Vagina (tissue), 2 donors: ENCODE measurements at places on chromosomes 16 and 17.

- no peak for DNase-seq
Measured at GRCh38 chr17:12507026-12507595, 158.6 kb upstream of the MYOCD start.

GRCh38 chr17:6413065-6413464 lies 21.9 kb downstream of the AIPL1 start:
- DNase-seq = no peak

DNA sequence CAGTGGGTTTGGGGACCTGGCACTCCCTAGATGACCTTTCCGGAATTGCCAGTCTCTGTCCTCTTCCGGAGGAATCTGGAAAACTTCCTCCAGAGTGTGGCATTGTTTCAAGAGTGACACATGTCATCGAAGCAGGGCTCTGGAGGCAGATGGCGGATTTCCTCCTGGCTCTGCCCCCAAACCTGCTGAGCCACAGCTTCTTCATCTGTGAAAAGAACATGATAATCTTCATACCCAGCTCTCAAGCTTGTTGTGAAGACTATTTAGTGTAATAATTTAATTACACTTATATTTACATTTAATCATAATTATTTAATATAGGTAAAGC lies 19.7 kb upstream of the TEX2 start:
- DNase-seq = no peak

- no peak for DNase-seq
Measured at GRCh38 chr16:89964201-89964600, 15.6 kb downstream of the DEF8 start.

- DNase-seq = no peak
Measured at GRCh38 chr17:17342242-17342945, 39.2 kb downstream of the NT5M start.

DNA sequence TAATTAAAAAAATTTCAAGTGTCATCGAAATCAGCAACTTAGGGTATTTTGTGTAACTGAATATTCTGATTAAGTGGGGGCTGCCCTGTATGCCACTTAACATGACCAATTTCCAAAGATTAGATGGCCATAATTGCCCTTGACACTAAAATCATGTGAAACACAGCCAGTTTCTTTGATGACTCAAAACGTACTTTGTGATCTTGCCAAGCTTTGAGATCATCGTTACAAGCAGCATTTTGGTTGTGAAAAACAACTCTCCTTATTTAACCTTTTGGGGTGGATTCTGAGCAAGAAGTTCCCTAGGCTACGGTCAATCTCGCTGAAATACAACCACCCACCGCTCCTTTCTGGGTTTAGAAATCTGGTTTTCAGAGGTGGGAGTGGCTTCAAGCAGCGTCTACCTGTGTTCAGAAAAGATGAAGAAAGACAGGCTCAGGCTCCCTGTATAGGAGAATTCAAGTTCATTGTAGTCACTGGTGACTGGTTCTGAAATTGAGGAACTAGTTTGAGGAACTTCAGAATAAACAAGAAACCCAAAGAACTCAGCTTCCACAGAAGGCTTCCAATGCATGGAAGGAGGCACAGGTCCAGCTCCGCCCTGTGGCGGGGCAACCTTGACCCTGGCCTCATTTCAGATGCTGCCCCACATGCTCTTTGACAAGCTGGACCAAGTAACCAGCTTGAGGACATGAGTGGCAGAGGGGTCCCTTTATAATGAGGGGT lies 9.4 kb downstream of the MAP3K14 start:
- no peak for DNase-seq

DNA sequence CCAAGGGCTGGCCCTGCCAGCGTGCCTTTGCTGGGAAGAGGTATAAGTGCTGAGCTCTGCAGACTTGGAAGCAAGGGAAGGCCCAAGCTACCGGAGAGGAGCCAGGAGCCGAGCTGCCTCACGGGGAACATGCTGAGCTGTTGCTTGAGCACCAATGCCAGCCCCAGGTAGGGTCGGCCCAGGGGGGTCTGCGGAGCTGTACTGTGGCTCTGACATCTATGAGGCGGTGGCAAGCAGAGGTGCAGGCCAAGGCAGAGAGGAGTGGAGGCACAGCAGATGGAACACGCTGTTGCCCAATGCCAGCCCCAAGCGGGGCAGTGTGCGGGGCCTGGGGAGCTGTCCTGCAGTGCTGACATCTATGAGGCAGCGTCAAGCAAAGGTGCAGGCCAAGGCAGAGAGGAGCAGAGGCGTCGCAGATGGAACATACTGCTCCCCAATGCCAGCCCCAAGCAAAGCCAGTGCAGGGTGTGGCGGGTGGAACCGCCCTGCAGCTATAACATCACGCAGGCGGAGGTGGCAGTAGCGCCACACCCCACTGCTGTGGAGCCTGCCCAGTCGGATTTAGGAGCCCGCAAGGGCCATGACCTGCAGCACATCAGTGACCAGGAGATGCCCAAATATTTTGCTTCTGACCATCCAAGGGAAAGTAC lies 10.0 kb downstream of the GGA2 start:
- DNase-seq = no peak
